Immature natural killer cell (primary cell): ENCODE measurements at places on chromosomes 5 and 9. TPM values are rescaled to one million over a fixed set of nuclear protein-coding genes. Genes with fewer than 3 reads are reported as not detected.

SUSD3 gene
- polyA plus RNA-seq = 3.5 TPM

ZNF300 gene
- 0.40 TPM for polyA plus RNA-seq

GRCh38 chr5:39340506-39340905 is 23.8 kb downstream of the C9 start:
- DNase-seq = no peak

- DNase-seq = no peak
Measured at GRCh38 chr9:92947268-92948037, at the start of gene FGD3. TSS of gene FGD3 (plus strand) at chr9:92947523. CDS start at chr9:92976257, 28,734 bp downstream.

GRCh38 chr5:38151878-38152277 is 106.5 kb upstream of the EGFLAM start:
- no peak for DNase-seq
